GOT3 (cell line): ENCODE measurements at places on chromosomes 1 and 21.

DNA sequence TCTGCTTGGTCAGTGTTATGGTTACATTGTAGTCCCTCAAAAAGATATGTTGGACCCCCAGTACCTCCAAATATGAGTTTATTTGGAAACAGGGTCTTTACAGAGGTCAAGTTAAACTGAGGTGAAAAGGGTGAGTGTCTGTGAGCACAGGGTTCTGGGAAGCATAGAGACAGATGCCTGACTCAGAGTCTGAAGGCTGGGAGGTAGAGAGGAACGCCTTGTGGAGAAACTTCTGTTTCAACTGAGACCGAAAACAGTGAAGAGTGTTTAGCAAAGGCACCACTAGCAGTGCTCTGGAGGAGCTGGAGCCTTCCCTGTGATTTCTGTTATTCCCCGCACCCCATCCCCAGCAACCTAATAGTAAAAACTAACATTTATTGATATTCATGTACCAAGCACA lies 65.2 kb upstream of the LRRC8D start:
- DNase-seq, result no peak

DNA sequence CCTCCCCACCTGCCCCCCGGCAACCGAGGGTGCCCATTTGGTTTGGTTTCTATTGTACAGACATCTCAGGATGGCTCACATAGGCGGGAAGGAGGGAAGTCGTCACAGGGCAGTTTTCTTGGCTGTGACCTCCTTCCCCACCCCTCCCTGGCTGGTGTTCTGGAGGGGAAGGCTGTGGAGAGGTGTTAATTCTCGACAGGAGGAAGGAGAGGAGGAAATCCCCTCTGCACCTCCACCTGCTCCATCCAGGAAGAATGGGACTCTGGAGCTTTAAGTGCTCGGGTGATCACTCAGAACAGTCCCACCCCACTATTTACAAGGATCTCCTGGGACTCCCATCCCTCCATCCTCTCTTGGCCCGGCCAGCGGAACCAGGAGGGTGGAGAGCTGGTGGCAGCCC lies 7.6 kb downstream of the MEX3A start:
- DNase-seq, result no peak

DNA sequence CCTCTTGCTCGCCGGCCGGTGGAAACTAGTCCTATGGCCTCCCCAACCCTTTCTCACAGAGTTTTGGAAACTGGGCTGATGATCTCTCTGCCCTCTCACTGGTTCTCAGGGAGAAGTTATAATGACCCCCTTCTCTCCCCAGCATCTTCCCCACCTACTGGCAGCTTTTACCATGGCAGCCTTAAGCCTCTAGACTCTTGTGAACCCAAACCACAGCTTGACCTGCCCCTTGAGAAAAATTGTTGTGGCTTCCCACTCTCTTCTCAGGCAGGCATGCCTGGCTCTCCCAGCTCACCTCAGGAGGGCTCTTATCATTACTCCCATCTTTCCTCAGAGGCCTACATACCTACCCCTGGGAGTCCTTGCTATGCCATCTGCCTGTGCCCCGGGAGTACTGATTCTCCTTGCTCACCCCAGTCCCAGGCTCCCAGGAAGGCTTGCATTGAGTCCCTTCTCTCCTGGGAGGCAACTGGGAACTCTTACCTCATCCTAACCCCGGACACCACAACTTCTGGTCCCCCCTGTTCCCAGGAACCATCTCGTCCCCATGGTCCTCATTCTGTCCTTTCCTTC lies 1.6 kb downstream of the NSUN4 start:
- no peak for DNase-seq

- DNase-seq, result no peak
Observed at GRCh38 chr1:72734415-72734814, 452.1 kb upstream of the NEGR1 start.

DNA sequence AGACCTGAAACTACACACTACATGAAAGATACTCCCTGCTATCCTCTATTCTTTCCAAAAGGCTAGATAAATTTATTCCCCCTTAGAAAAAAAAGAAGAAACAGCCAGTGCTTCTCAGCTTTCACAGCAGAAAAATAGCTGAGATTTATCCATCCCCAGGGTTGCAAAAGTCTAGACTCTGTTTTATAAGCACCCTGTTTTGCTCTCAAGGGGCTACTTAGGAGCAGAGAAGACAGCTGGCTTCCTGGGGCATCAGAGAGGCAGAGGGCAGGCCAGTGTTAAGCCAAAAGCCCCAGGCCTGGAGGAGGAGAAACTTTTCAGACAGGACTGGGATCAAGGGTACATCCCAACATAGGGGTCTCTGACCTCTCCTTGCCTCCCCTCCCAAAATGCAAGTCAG lies 3.9 kb downstream of the LAMB3 start:
- DNase-seq, result no peak

DNA sequence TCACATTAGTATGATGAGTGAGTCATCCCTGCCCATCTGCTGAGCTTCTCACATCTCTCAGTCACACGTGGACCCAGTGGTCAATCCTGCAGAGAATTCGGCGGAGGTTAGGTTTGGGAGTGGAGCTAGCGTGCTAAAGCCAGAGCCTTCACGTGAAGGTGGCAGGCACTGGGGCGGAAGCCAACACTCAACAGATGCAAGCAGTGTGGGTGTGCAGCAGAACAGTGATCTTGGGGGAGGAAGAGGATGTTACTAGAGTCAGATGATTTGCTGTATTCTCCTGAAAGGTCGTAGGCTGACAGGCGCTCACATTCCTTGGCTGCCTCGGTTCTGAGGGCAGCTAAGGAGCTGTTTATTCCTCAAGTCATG lies 6.7 kb downstream of the C1orf115 start:
- no peak for DNase-seq
